ENCODE measurements at places on chromosomes 3 and 15.

DNA sequence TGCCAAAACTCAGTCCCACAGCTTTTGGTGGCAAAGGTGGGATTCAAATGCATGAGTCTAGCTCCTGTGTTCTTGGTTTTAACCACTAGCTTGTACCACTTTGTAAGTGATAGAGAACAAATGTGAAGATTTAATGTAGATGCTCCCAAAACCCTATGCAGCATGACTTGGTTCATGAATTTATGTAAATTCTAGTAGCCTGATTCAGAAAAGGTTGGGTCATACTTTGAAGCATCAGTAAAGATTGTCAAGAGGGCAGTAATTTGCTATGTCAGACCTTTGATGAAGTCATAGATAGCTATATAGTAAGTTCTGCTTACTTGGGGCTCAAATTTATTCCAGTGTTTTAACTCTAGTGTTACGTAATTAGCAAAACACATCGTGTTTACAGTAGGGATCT lies 75.6 kb downstream of the VPS8 start:
- H3K36me3 ChIP-seq, result no peaks in the 10 kb centered on the region
- no peak overlapping the region for H3K27ac ChIP-seq
- H3K27me3 ChIP-seq, result no peaks in the 10 kb centered on the region
- H3K4me1 ChIP-seq, result no peaks in the 10 kb centered on the region

GRCh38 chr3:10377148-10377725 lies 56.3 kb upstream of the SEC13 start:
- no peaks in the 10 kb centered on the region for H3K27me3 ChIP-seq
- no peak overlapping the region for H3K27ac ChIP-seq
- no peak for DNase-seq
- H3K36me3 ChIP-seq, result no peaks in the 10 kb centered on the region
- no peak overlapping the region for H3K4me3 ChIP-seq
- peaks cover 9% of the 10 kb centered on the region for H3K4me1 ChIP-seq

- no peak for DNase-seq
- no peak overlapping the region for H3K4me3 ChIP-seq
- H3K36me3 ChIP-seq, result no peaks in the 10 kb centered on the region
- H3K27me3 ChIP-seq, result no peaks in the 10 kb centered on the region
- no peak overlapping the region for H3K27ac ChIP-seq
Observed at GRCh38 chr3:122200661-122201060, 17.2 kb downstream of the CASR start.

DNA sequence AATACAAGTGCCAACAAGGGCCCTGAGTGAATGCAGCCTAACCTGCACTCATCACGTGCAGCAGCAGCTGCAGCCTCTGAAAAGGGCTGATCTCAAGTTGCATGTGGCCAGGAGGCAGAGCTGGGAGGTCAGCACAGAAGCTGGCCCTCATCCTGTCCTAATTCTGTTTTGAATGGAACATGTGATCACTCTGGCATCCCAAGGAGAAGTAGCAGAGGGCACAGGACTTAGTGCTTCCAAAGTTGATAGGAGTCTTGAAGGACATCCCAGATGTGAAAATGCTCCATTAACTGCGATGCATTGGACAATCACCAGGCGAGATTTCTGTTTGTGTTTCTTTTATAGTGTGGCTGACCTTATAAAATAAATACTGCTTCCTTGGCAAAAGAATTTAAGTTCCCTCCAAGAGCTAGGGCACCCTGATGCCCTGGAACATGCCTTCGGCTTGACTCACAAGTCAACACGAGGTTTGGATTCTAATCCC lies 31.6 kb upstream of the STAG1 start:
- no peak overlapping the region for H3K4me3 ChIP-seq
- peaks cover 7% of the 10 kb centered on the region for H3K4me1 ChIP-seq
- H3K27me3 ChIP-seq, result no peaks in the 10 kb centered on the region

- no peak for DNase-seq
- no peaks in the 10 kb centered on the region for H3K36me3 ChIP-seq
- no peaks in the 10 kb centered on the region for H3K27me3 ChIP-seq
- H3K4me3 ChIP-seq, result no peak overlapping the region
- H3K4me1 ChIP-seq, result no peaks in the 10 kb centered on the region
Observed at GRCh38 chr15:27694506-27695087, 404.5 kb downstream of the OCA2 start.

GRCh38 chr15:33675246-33675645 lies 293.1 kb upstream of the CHRM5 start:
- H3K4me1 ChIP-seq, result no peaks in the 10 kb centered on the region
- no peaks in the 10 kb centered on the region for H3K27me3 ChIP-seq
- no peak overlapping the region for H3K27ac ChIP-seq
- H3K36me3 ChIP-seq, result no peaks in the 10 kb centered on the region

GRCh38 chr3:49296781-49297411 lies 19.9 kb upstream of the C3orf62 start:
- peak overlapping the region; percentile 31 for H3K27ac ChIP-seq
- H3K36me3 ChIP-seq, result peaks cover 45% of the 10 kb centered on the region
- H3K4me3 ChIP-seq, result no peak overlapping the region
- no peaks in the 10 kb centered on the region for H3K27me3 ChIP-seq
- peak; percentile 33 for DNase-seq

- no peak overlapping the region for H3K27ac ChIP-seq
- no peaks in the 10 kb centered on the region for H3K27me3 ChIP-seq
- H3K4me3 ChIP-seq, result no peak overlapping the region
- no peaks in the 10 kb centered on the region for H3K36me3 ChIP-seq
- no peak for DNase-seq
Observed at GRCh38 chr3:136114421-136114820, 81.7 kb downstream of the MSL2 start.

GRCh38 chr3:142819179-142819578 lies 69.7 kb downstream of the PCOLCE2 start:
- no peak for DNase-seq
- no peaks in the 10 kb centered on the region for H3K36me3 ChIP-seq
- H3K27me3 ChIP-seq, result no peaks in the 10 kb centered on the region
- no peaks in the 10 kb centered on the region for H3K4me1 ChIP-seq

- H3K27me3 ChIP-seq, result no peaks in the 10 kb centered on the region
- no peaks in the 10 kb centered on the region for H3K4me1 ChIP-seq
- DNase-seq, result no peak
- no peak overlapping the region for H3K4me3 ChIP-seq
- no peak overlapping the region for H3K27ac ChIP-seq
Observed at GRCh38 chr3:103295974-103296570, 861.3 kb downstream of the ZPLD1 start.

GRCh38 chr3:171387062-171387461 lies 73.1 kb downstream of the TNIK start:
- H3K27me3 ChIP-seq, result no peaks in the 10 kb centered on the region
- no peak overlapping the region for H3K4me3 ChIP-seq
- H3K27ac ChIP-seq, result no peak overlapping the region
- no peak for DNase-seq
- H3K4me1 ChIP-seq, result no peaks in the 10 kb centered on the region
